ENCODE measurements at places on chromosomes 5 and 9. TPM values are rescaled to one million over a fixed set of nuclear protein-coding genes. Genes with fewer than 3 reads are reported as not detected.

The MLANA gene
- total RNA-seq, result not detected

The PARP8 gene
- 204 TPM for total RNA-seq

DNA sequence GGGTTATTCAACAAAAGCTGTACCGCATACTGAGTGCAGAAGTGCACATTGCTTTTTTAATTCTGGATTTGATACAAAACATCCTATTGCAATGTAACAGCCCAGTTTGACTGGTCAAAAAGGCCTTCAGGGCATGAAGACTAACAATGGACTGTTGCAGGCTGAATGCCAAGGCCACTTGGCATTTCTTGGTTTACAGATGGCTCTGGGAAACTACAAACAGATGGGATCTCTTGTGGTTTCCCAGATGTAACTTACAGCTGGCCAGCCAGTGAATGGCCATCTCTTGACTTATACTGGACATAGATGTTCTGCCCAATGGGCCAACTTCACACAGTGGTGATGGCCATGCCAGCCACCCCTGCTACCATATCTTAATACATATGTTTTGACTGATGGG is 36.8 kb downstream of the UGT3A2 start:
- H3K27ac ChIP-seq, result no peak overlapping the region
- H3K27me3 ChIP-seq, result peaks cover 29% of the 10 kb centered on the region
- no peaks in the 10 kb centered on the region for H3K4me1 ChIP-seq

DNA sequence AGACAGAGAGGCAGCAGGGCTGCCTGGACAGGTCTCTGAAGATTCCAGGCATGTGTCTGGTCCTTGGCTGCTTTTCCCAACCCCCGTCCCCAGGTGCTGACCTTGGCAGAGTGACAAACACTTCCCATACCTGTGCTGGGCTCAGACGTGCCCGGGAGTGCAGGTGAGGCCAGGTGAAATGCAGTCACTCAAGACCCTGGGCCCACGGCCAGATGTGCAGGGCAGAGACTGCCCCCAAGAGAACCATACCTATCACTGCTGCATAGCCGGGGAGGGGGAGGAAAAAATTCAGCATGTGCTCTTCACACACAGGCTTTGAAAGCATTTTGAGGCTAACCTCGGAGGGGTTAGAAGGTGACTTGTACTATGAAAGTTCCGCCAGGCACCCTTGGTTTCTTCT is 22.6 kb downstream of the CCNJL start:
- no peak overlapping the region for H3K27ac ChIP-seq
- peaks cover 29% of the 10 kb centered on the region for H3K27me3 ChIP-seq
- H3K4me1 ChIP-seq, result peaks cover 2% of the 10 kb centered on the region
- DNase-seq, result no peak
- H3K4me3 ChIP-seq, result no peak overlapping the region

- no peak overlapping the region for H3K4me3 ChIP-seq
- H3K27ac ChIP-seq, result no peak overlapping the region
- H3K27me3 ChIP-seq, result peaks cover 39% of the 10 kb centered on the region
- peaks cover 2% of the 10 kb centered on the region for H3K4me1 ChIP-seq
- H3K36me3 ChIP-seq, result no peaks in the 10 kb centered on the region
Observed at GRCh38 chr5:168898247-168898911, 319.2 kb upstream of the PANK3 start.

GRCh38 chr9:138068601-138069035 is 191.0 kb downstream of the CACNA1B start:
- H3K4me1 ChIP-seq, result peaks cover 2% of the 10 kb centered on the region
- H3K27me3 ChIP-seq, result peaks cover 77% of the 10 kb centered on the region
- no peak overlapping the region for H3K4me3 ChIP-seq
- no peak for DNase-seq

The ADAMTS12 gene
- not detected for total RNA-seq

DNA sequence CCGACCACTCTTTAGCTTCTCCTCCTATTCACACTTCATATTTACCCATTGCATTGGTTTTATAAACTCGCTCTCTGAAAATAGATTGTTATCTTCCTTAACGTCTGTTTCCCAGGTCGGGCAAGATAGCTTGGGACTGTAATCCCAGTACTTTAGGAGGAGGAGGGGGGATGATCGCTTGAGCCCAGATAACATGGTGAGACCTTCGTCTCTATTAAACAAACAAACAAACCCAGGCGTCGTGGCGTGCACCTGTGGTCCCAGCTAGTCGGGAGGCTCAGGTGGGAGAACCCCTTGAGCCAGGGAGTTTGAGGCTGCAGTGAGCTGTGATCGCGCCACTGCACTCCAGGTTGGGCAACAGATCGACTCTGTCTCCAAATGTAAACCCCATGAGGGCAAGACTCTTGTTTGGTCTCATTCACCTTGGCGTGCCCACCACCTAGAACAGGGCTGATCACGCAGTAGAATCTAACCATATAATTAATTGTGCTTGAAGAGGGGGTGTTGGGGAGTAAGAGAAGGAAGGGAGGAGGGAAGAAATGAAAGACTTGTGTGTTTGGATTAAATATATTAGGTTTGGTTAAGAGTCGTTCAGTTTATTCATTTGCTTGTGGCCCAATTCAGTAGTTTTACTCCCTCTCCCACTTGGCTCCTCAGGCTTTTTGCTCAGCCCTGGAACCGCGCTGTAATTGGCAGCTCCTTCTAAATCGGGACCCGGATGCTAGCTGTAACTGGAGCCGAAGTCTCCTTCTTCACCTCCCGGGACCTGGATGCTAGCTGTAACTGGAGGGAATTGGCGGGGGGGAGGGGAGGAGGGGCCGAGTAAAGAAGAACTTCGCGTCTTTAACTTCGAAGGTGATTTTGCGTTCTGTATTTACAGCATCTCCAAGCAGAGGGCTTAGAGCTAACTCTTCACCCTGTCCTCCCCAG is 24.9 kb downstream of the CDKN2A start:
- peak overlapping the region; percentile 46 for H3K4me3 ChIP-seq
- H3K27me3 ChIP-seq, result peaks cover 83% of the 10 kb centered on the region
- H3K4me1 ChIP-seq, result peaks cover 23% of the 10 kb centered on the region
- peaks cover 11% of the 10 kb centered on the region for H3K36me3 ChIP-seq
- peak overlapping the region; percentile 79 for H3K27ac ChIP-seq

- H3K4me3 ChIP-seq, result peak overlapping the region; percentile 92
- DNase-seq, result no peak
- H3K27me3 ChIP-seq, result no peaks in the 10 kb centered on the region
- H3K27ac ChIP-seq, result no peak overlapping the region
Observed at GRCh38 chr5:177310757-177311391, 824 bp downstream of the MXD3 start.

GRCh38 chr5:14076561-14076960 is 66.6 kb upstream of the TRIO start:
- no peak for DNase-seq
- H3K27ac ChIP-seq, result no peak overlapping the region
- H3K4me1 ChIP-seq, result no peaks in the 10 kb centered on the region
- peaks cover 11% of the 10 kb centered on the region for H3K27me3 ChIP-seq
- no peaks in the 10 kb centered on the region for H3K36me3 ChIP-seq
- no peak overlapping the region for H3K4me3 ChIP-seq
